ENCODE measurements at places on chromosomes 13 and 19.

DNA sequence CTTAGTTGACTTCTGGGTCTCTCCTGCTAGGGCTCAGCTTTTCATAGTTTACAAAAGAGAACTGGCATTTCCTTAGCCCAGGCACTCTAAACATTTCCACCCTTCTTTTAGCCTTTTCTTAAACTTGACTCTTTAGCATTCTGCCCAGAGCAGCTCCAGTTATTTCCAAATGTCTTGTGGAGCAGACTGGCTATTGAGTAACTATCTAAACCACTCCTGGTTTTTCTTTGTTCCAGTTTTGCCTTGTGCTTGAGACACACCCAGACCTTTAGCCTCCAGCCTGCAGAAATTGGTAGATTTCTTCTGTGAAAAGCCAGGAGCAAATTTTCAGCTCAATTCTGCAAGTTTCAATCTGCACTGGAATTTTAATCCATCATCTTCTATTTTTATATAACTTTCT, 1813.1 kb downstream of the OLFM4 start:
- no peak overlapping the region for H3K27ac ChIP-seq
- H3K27me3 ChIP-seq, result no peaks in the 10 kb centered on the region
- no peak for DNase-seq
- no peak overlapping the region for H3K4me3 ChIP-seq

DNA sequence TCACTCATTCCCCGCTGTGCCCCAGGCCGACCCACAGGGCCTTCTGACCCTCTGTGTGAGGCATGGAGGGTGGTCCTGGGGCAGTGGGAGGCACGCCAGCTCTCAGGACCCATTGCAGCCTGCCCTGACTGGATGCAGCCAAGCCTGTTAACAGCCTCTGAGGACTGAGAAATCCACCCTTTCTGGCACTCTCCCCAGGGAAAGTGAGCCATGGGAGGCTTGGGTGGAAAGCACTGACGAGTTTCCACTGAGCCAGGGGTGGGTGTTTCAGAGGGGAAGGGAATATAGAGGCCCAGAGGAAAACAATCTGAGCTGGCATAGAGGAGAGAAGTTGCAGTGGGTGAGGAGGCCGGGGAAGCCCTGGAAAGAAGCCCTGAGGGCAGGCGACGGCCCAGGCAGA, 30.6 kb upstream of the SLC7A10 start:
- no peak for DNase-seq
- no peak overlapping the region for H3K4me3 ChIP-seq
- no peak overlapping the region for H3K27ac ChIP-seq
- no peaks in the 10 kb centered on the region for H3K4me1 ChIP-seq

DNA sequence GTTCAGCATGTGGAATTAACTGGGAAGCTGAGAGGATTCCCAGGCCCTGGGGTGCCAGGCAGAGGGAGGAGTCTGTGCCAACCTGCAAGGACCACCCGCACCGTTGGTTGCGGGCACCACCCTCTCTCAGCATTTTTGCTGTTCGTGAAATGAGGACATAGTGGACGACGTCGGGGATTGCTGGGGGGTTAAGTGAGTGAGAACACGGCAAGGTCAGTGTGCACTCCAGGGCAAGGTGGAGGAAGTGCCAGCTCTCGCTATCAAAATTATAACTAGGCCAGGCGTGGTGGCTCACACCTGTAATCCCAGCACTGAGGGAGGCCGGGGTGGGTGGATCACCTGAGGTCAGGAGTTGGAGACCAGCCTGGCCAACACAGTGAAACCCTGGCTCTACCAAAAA, 2.2 kb downstream of the FXYD3 start:
- H3K27me3 ChIP-seq, result no peaks in the 10 kb centered on the region
- H3K4me1 ChIP-seq, result peaks cover 14% of the 10 kb centered on the region
- H3K4me3 ChIP-seq, result no peak overlapping the region
- no peak overlapping the region for H3K27ac ChIP-seq
- H3K36me3 ChIP-seq, result no peaks in the 10 kb centered on the region

DNA sequence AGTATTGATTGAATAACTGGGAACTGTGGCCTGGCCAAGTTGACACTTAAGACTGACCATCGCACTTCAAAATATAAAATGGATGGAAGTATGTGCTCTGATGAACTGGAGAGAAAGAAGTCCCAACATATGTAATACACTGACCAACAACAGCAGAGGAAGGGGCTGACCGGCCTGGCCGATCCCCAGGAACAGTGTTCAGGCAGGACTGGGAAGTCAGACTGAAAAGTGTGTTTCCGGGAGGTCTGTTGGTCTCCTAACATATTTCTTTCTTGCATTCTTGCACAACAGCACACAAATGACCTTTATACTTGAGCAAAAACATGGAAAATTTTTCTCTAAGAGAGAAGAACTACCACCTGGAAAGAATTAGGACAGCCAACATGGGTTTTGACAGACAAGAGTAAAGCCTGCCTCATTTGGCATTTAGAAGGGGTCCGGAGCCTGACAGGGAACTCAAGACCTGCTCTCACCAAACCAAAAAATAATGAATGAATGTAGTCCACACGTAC, 297.8 kb downstream of the OXGR1 start:
- no peak overlapping the region for H3K4me3 ChIP-seq
- DNase-seq, result no peak
- no peaks in the 10 kb centered on the region for H3K36me3 ChIP-seq
- no peaks in the 10 kb centered on the region for H3K4me1 ChIP-seq

DNA sequence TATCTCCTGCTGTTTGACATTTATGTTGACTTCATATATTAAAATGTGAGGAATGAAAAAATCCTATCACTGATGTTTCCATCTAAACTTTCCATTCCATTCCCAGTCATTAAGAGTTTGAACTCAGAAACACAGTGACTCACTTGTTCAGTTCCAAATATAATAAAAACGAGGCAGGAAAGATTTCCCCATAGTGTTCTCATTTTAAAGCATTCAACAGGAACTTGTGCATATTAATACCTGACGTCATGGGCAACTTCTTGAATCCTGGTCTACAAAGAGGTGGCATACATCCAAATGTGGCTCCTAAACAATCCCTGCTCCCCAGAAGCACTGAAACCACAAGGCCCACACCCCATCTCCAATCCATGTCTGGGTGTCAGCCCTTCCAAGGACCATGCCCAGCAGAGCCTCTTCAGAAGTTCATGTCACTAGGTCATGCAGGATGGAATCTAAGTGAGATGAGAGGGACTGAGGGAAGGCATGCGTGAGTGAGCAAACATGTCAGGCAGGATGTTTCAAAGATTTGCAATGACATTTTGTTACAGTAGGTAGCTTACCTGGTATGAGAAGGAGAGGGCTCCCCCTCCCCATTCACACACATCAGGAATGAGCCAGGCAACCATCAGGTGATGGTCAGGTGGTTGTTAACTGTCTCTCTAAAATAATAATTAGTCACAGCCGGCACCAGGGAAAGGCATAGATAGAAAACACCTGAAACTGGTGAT, 9.4 kb upstream of the ERVV-2 start:
- no peak overlapping the region for H3K4me3 ChIP-seq
- DNase-seq, result no peak
- H3K27me3 ChIP-seq, result peaks cover 26% of the 10 kb centered on the region
- no peaks in the 10 kb centered on the region for H3K4me1 ChIP-seq
- no peak overlapping the region for H3K27ac ChIP-seq
- H3K36me3 ChIP-seq, result no peaks in the 10 kb centered on the region

DNA sequence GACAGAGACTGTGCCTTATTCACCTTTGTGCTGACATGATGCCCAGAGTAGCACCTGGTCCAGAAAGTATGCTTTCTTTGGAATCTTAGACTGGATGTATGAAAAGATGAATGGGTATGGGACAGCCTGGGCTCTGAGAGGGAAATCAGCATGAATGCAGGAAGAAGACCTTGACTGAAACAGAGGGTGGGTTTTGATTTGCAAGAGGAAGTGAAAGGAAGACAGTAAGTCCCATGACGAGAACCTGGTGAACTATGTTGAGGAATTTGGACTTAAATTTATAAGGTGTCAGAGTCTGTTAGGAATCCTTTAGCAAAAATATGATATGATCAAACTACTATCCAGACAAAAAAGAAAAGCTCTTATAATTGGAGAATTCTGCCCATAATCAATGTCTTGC, 301.9 kb downstream of the SPRY2 start:
- H3K27me3 ChIP-seq, result no peaks in the 10 kb centered on the region
- no peaks in the 10 kb centered on the region for H3K4me1 ChIP-seq
- no peak for DNase-seq

DNA sequence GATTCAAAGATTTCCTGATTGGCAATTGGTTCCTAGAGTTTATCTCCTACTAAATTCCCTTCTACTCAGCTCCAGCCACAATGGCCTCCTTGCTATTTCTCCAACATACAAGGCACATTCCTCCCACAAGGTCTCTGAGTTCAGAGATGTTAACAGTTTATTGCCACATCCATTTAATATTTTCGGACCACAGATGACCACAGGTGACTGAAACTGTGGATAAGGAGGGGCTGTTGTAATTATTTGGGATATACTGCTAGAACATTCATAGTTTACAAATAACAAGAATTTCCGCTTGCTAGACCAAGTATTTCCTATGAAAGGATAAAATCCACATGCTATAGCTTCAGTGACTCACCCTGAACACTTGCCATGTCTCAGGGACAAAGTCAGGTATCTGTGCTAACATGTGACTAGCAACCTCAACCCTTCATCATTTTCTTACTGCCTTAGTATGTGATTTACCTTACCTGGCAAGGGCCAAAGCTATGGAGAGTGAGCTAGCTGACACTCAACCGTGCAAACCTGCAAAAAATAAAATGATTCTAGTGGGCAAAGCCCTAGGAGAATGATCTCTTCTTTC, 117.7 kb downstream of the TBC1D4 start:
- no peak overlapping the region for H3K27ac ChIP-seq
- H3K4me3 ChIP-seq, result no peak overlapping the region
- no peaks in the 10 kb centered on the region for H3K36me3 ChIP-seq
- no peaks in the 10 kb centered on the region for H3K4me1 ChIP-seq

- no peaks in the 10 kb centered on the region for H3K27me3 ChIP-seq
- no peak overlapping the region for H3K4me3 ChIP-seq
- peaks cover 97% of the 10 kb centered on the region for H3K36me3 ChIP-seq
Observed at GRCh38 chr19:46732172-46732938, 13.5 kb upstream of the FKRP start.

Measured in tibial artery (tissue), 4 donors.